ENCODE measurements at places on chromosomes 11 and 22. TPM values are rescaled to one million over a fixed set of nuclear protein-coding genes. Genes with fewer than 3 reads are reported as not detected.

RCOR2 gene
- 92.0 TPM for total RNA-seq

GRCh38 chr11:116043857-116044256, 539.6 kb upstream of the CADM1 start:
- DNase-seq: no peak

DNA sequence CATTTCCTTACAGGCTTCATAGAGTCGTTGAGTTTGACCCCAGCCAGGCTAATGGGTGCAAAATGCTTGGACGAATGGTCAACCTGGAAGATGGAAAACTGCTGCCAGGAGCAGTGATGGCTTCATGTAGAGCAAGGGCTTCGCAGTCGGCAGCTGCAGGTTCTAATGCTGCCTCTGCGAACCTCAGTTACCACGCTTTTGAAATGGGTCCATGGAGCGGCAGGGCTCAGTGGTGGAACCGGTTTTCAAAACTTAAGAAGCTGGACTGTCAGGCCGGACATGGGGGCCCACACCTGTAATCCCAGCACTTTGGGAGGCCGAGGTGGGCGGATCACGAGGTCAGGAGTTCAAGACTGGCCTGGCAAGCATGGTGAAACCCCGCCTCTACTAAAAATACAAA, 55.9 kb upstream of the PRR5 start:
- DNase-seq: no peak

FGF3 gene
- not detected for total RNA-seq

GRCh38 chr11:125694951-125695350, 14.3 kb upstream of the ACRV1 start:
- DNase-seq: no peak

UCP3 gene
- total RNA-seq: 0.55 TPM

DNA sequence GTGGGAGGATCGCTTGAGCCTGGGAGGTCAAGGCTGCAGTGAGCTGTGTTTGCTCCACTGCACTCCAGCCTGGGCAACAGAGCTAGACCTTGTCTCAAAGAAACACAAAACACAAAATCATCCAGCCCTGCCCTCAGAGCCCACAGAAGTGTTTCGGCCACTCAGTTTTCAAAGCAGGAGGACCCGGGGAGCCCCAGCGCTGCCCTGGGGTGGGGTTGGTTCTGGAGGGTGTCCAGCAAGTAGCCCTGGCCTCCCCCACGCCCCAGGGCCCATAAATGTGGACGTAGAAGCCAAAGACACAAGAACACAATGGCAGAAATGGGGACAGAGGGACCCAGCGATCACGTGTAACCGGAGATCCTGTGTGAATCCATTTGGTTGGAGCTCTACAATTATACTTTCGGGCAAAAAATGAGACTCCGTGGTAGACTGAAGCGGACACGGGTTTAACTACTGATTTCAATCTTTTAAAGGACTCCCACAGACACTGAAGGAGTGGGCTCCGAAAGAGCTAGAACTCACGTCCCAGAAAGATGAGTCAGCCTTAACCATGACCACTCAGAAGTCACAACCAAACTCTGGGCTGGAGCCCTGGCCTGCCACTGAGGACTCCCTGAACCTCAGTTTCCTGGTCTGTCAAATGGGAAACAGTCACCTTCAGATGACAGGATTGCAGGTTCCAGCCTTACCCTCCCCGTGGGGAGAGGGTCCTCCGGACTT, 9.0 kb upstream of the CYTH4 start:
- no peak for DNase-seq

DNA sequence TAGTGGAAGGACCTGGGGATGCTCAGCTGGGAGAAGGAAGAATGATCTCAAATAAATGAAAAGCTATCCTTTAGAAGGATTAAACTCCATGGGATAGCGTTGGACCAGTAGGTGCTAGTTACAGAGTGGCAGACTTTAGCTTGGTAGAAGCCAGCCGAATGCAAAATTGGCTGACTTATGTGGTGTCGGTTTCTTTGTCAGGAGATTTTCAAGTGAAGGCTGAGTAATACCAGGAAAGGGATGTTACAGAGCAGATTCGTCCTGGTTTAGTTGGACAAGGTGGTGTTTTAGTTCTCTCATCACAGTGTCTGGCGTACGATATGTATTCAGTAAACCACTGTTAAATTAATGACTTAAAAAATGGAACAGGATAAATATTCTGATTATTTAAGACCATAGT, 26.0 kb downstream of the FDX1 start:
- no peak for DNase-seq

- DNase-seq: no peak
Measured at GRCh38 chr22:44855855-44856254, 103.5 kb downstream of the ARHGAP8 start.

SERHL2 gene
- total RNA-seq: 0.37 TPM

- DNase-seq: no peak
Measured at GRCh38 chr11:67113231-67113721, 5.8 kb upstream of the KDM2A start.

- no peak for DNase-seq
Measured at GRCh38 chr11:94417386-94417987, 16.3 kb upstream of the GPR83 start.

DNA sequence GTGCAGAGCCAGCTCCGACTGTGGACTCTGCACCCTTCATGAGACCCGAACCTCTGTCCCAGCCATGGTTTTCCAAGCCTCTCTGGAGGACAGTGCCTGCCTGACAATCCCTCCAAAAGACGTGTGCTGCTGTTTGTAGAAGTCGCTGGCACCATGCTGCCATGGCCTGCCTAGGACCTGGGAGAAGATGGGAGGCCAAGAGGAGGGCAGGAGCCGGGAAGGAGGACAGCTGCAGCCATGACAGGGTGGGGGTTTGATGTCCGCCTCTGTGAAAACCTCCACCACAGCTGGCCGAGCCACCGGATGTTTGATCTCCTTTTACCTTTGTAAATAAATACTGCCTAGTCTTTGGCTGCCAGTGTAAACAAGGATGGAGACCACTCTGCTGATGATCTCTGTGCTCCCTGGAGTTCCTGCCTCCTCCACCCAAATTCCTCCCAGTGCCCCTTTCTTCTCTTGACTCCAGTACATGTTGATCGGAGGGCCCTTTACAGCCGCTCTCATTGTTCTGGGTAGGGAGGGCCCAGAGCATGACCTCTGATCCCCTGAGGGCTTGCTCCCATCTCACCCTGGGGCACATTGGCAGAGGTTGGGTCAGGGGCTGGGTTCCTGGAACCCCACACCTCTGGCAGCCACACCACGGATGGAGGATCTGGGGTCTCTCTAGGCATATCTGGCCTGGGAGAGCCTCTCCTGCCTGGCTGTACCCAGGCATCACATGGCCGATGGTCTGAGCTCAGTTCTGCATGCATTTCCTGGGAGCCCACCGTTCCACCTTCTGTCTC, 66.9 kb downstream of the BCR start:
- DNase-seq: no peak

CARD18 gene
- not detected for total RNA-seq

DNA sequence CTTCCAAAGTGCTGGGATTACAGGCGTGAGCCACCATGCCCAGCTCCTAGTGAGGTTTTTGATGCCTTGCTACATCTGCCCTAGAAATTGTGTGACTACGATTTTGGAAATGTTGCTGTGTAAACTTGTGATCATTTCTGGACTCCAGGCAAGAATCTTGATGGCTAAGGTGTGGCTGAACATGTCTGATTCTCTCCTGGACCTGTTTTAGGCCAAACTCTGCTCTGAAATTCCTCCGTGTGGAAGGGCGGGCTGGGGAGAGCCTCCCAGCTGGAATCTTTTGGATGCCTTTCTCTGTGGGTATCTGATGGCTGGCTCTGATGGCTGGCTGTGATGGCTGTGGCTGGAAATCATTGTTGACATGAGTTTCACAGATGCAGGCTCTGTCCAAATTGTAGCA, 8.2 kb downstream of the PNPLA3 start:
- DNase-seq: no peak

UBQLN3 gene
- not detected for total RNA-seq

DNA sequence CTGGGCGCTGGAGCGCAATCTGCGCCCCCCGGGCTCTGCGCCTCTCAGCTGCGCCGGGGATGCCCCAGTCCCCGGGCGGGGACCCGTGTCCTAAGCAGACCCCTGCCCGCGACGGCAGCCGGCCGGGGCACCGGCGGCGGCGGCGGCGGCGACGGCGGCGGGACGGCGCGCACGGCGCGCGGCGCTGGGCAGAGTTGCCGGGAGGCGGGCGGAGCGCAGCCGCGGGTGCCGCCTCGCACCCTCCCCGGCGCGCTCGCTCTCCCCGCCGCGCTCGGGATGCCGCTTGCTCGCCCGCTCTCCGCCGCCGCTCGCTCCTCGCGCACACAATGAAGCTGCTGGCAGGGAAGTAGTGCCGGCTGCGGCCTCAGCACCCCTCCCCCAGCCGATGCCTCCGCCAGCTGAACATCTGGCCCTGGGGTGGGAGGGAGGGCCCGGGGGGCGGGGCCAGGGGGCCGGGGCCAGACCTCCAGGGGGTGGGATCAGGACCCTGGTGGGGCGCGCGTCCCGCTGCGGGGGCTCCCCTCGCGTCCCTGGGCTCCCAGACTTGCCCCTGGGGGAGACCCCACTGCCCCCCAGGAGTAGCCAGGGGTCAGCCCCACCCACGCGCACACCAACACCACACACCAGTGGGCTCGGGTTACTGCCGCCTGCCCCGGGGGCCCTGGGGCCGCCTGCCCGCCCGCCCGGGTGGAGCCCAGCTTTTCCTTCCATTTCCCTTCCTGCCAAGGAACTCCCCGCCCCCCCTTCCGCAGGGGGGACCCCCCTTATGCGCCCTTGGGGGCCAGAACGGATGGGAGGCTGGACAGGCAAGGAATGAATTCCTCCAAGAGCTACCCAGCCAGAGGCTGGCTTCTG, at the start of gene RCOR2:
RCOR2 (minus strand) TSS at position 328 of the 855 bp plus-strand sequence. CDS start 708 bp downstream, outside the sequence.
- peak; percentile 81 for DNase-seq

- no peak for DNase-seq
Measured at GRCh38 chr22:35183917-35184316, 73.4 kb upstream of the HMGXB4 start.

GRCh38 chr11:9029422-9029821, 25.6 kb upstream of the NRIP3 start:
- DNase-seq: no peak

GRCh38 chr22:45638834-45639746, 32.5 kb upstream of the ATXN10 start:
- DNase-seq: no peak

CRACR2B gene
- total RNA-seq: 55.9 TPM
